Panc1 (cell line): ENCODE measurements at places on chromosomes 2 and 18.

GRCh38 chr2:60554646-60555065, 1.2 kb upstream of the BCL11A start:
- no peak for DNase-seq

- DNase-seq = no peak
Observed at GRCh38 chr18:79523736-79524180, 128.0 kb downstream of the NFATC1 start.

DNA sequence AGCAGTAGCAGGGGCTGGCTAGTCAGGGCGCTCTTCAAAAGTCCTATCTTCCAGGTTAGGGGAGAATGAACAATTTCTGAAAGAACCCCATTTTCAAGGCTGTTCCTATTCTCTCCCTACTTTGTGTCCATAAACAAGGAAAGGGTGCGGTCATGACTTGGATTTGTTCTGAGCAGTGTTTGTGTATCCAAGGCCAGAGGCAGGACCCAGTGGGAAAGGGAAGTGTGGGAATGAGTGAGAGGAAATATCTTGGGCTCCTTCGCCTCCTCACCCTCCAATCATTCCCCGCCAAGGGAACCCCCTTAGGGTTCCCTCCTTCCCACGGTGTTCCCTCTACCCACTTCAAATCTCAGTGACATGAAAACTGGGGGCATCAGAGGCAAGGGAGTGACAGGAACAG, 25.5 kb upstream of the SPTBN1 start:
- DNase-seq = no peak

DNA sequence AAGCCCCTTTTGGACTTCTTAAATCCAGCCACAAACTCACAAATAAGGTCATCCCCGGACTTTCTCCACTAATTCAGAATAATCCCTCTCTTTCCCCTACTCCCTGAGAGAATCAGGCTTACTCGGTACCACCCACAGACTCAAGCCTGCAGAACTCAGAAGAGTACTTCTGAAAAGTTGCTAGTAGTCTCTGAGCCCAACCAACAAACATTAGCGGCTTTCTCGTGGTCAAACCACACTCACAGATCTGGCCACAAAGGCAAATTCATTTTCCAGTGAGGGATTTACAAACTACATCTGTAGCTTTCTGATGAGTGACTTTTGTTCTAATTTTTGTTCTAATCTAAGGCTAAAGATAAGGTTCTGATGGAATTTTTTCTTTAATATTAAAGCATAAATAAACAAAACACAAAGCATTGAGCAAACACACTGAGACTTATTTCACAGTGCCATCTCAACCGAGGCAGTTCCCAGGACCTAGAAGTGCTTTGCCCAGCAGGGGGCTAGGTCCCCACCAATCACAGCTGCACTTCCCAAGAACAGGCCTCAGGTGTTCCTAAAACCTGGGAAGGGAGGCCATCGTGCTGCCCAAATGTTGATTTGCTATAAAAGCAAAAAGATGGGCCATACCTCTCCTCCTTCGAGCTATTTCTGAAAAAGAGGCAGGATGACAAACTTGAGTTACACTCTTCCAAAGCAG, 110.7 kb downstream of the COLEC12 start:
- DNase-seq = no peak

DNA sequence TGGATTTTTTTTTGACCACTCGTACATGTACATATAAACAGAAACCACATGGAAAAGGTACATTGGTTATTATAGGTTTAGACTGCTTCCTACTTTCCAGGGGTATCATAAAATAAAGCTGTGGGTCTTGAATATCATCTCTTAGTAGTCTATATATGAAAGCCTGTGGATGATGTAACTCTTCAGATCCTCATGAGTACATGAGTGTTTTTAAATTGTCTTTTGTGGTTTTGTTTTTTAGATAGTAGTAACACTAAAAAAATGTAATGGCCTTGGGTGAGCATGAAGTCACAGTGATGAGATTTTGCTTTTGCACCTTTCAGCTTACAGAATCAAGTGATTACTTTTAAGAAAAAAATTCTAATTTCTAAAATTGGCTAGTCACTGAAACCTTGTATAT, 80.2 kb downstream of the RAB3GAP1 start:
- DNase-seq = no peak

- no peak for DNase-seq
Observed at GRCh38 chr18:43681661-43682060, 404.4 kb upstream of the SYT4 start.
